Activated CD4-positive, CD25-positive, alpha-beta regulatory T cell (primary cell): ENCODE measurements at places on chromosomes 11 and 22.

DNA sequence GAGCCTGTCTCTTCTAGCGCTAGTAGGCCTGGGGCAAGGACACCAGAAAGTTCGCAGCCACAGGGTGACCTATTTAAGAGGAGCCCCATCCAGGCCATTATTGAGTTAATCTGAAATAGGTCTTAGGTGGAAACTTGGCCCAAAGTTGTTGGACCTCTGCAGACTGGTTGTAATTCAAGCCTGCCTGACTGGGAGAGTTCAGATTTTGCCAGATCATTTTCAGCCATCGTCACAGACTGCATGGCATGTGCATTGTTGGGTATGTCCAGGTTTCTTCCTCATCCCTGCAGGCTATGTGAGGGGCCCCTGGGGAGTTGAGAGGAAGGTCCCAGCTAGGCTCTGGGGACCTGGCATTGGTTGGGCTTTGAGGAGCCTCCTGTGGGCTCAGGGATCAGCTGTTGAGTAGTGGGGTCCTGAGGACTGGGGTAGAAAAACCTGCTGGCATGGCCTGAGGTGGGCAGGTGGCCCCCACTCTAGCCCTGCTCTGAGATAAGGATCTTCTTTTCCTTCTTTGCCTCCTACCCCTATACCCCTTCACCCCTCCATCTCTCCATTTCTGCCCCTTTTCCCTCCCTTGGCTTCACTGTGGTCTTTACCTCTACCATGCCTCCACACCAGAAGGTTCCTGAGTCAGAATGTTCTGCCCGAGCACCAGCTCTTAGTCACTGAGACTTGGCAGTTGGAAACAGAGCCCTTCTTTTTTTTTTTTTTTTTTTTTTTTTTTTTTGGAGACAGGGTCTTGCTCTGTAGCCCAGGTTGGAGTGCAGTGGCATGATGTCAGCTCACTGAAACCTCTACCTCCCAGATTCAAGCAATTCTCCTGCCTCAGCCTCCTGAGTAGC, 112.7 kb downstream of the MORC2 start:
- no peak for DNase-seq

DNA sequence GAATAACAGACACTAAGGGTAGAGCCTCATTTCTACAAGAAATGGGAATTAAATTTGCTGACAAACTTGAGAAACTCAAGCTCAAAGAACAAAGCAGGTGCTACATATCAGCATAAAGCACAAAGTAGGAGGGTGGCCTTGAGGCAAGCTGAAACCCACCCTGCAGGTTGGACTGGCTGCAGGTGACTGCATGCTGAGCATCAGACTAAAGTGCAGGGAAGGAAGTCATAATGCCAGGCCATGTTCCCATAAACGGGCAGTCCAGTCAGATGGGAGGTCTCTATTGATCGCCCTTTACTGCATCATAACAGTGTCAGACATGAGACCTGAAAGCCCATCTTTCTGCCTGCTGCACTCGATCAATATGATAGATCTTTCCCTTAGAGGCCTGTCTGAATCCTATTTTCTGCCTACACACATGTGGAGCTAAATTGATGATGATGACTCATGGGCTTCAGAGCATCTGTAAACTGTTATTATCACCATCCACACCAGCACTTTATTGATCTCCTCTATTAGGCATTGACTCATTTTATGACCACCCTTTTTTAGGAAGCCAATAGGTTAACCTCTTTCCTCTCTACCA, 224.5 kb upstream of the DDI1 start:
- no peak for DNase-seq

DNA sequence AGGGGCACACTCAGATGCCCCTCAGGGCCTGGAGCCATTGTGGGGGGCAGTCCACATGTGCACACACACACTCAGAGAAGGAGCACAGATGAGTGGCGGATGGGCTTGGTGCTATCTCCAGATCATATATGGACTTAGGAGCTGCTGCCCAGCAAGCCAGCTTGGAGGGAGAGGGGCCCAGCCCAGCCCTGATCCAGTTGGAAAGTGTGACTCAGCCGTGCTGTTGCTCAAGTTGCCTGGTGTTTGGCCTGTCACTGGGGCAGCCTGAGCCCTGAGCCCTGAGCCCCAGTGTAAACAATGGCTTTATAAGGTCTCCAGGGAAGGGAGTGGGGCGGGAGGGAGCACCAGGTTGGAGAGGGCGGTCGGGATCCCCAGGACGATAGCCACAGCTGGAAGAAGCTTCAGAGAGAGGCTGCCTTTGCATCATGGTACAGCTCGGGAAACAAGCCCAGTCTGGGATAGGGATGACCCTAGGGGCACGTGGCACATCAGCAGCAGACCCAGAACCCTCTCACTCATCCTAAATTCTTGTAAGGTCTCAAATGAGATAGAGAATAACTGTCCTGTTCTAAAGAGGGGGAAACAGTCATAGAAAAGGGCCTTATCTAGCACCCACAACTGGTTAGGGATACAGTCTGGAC, 4.8 kb downstream of the SELENOM start:
- no peak for DNase-seq

DNA sequence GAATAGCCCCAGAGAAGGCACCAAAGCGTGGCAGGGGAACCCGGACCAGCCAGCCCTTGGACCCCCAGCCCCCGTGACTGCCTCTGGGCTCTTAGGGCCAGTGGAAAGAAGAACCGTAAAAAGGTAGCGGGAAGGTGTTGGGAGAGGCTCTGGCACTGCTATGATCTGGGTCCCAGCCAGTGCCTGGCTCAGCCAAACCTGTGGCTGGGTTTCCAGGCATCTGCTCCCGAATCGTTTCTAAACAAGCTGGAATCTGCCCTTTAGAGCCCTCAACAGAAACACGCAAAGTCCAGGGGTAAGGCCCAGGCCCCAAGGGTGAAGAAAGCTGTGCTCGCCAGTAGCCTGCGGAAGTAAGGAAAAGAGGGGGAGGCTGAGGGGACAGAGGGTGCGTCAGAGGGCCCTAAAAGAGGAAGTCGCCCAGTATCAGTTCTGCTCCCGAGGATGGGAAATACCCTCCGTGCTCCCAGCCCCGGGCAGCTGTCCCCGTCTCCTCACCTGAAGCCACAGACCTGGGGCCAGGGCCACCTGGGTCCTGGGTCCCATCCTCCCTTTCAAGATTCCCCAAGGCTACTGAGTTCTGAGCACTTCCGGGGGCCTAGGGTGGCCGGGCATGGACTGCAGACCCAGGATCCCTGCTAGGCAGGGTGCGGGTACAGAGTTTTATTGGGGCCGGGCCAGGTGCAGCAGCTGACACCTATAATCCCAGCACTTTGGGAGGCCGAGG, 24.7 kb downstream of the IL10RA start:
- DNase-seq: no peak

DNA sequence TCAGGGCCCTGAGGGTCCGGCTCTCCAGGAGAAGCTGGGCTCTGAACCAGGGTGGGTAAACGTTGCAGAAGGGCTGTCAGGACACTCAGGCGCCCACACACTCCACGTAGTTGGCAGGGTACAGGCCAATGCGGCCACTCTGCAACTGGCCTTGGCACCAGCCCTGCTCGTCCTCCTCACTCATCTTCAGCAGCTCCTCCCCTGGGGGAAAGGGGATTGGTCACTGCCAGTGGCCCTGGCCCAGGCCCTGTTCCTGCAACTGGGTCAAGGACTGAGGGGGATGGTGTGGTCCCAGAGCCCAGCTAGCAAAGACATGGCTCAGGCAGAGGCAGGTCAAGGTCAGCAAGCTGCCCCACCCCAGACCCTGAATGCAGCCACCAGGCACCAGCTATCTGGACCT, 1.2 kb upstream of the ARFGAP2 start:
- DNase-seq: no peak
